ENCODE measurements at places on chromosomes 5 and 9.

GRCh38 chr9:107283623-107284616 lies 841 bp downstream of the RAD23B start:
- DNase-seq = peak; percentile 66

GRCh38 chr9:22009506-22009867 lies 382 bp upstream of the CDKN2B start:
- DNase-seq = no peak

GRCh38 chr9:34976992-34977391 lies 12.6 kb upstream of the DNAJB5 start:
- no peak for DNase-seq

- no peak for DNase-seq
These were observed 145.1 kb upstream of the SMIM23 start for GRCh38 chr5:171640480-171640879.

DNA sequence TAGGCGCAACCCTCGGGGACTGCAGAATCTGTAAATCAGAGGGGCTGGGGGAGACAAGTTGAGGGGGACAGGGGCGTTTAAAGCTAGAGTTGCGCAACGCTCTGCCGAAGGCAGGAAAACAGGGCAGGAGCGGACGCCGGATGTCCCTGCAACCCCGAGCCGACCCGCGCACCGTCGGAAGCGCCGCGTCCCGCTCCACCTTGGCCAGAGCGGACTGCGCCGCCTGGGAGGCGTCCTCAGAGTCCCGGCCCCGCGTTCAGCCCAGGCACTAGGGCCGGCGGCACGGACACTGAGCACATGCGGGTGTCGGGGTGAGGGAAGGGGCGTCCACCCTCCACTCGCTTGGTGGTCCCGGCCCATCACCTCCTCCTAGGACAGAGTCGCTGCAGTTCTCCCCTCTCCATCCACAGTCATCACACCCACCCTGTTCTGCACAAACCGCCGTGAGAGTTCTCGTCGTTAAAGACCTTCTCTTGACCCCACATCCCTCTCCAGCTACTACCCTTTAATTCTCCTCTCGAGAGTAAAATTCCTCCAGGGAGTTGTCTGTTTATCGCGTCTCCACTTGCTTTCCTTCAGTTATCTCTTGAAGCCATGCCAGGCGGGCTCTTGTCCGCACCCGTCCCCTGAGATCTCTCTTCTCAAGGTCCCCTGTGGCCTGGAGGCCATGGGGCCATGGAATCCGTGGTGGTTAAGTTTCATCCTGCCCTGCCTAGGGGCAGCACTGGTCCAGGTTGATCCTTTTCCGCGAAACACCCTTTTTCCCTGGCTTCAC lies 796 bp upstream of the PDLIM7 start:
- no peak for DNase-seq

DNA sequence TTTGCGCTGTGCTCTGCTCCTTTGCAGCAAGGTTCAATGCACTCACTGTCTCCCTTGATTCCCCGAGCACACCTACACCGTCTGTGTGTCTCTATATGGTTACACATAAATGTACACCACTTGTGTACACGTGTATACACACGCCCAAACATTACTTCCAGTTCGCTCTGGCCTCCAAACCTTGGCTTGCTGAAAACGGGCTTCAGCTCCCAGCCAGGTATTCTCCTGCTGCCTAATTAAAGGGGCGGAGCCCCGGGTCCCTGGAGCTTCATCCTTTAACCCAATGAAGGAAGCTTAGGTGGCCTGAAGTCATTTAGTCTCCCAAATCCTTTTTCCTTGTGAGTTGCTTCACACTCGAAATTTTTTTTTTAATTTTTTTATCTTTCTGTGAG lies 4.6 kb downstream of the ISL1 start:
- no peak for DNase-seq

GRCh38 chr9:107460153-107461023 lies 29.2 kb downstream of the KLF4 start:
- no peak for DNase-seq

DNA sequence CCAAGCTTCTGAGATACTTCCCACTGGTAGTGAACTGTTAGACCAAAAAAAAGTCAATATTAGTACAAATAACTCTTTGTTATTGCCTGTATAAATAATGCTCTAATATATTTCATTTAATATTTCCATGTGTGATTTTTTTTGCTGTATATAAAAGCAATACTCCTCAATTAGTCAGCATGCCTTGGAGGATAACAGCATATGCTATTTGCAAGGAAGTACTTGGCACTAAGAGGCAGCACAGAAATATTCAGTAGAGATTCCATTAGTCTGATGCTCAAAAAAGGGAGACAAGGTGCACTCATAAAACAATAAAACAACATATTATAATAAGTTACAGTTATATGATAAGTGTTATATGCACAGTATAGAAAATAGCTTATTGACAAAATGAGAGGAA lies 296.6 kb upstream of the MPDZ start:
- DNase-seq = no peak

DNA sequence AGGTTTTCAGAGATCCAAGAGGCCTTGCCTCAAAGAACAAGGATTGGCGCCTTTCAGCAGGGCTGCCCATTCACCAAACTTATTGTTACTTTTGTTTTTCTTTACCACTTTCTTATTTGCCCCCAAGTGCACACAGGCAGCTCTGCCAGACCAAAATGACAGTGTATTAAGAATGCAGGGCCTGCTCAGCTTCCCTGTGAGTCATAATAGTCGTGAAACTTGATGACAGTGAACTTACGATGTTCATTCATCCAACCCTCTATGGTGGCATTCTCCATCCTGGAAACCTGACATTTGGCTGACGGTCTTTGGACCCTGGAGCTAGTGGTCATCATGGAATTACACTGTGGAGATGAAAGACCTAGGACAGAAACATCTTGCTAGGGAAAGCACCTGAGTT lies 44.3 kb downstream of the UBE2QL1 start:
- DNase-seq = no peak

GRCh38 chr9:13171261-13171660 lies 108.2 kb downstream of the MPDZ start:
- DNase-seq = no peak

GRCh38 chr5:162567644-162568043 lies 500.1 kb downstream of the GABRG2 start:
- no peak for DNase-seq

DNA sequence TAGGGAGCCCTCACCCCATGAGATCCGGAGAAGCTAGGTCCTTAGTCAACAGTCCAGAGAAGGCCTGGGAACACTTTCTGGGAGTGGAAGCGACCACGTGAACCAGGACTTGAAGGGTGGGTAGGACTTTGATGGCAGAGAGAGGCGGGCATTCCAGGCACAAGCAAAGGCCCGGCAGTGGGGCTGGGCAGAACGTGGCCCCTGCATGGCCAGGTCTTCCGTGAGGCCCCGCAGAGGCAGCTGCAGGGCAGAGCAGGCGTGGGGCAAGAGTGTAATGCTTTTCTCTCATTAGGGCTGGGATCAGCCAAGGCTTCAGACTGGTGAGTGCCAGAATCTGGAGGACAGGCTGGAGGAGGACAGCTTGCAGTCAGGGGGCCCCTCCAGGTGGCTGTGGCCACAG lies 184.1 kb downstream of the PAX5 start:
- DNase-seq = no peak

GRCh38 chr5:138240650-138241385 lies 27.7 kb upstream of the CDC23 start:
- DNase-seq = no peak

DNA sequence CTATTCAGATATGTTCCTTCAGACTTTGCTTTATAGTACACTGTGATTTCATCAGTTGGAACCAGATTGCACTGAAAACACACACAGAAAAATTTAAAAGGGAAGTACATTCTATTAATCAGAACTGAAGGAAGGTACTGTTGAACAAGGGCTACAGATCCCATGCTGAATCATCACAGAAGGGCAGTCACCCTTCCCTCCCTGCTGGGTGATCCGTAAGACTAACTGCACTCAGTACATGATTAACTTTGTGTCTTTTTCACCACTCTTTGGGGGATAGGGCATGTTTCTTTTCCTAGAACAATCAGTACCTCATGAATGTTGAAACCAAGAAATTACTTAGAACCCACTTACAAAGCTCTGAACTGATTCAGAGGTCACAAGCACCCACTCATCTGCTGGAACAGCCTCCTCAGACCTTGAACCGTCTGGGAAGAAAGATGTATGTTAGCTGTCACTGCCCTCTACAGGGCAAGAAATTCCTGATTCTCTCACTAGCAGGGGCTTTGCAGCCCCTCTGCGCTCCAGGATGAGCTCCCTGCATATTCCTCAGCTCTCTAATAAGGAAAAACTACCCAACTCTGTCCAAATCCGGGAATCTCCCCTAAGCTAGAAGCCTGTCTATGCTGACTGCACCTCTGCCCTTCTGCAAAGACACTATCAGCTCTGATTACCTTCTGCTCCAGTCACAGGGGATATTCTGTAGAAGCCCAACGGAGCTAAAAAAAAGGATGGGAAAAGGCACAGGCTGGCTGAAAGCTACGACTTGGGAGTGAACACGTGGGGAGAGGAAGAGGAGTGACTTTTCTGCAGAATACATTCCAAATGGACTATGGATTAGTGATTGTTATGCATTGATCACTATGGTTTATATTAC lies 51.0 kb downstream of the IARS1 start:
- DNase-seq = no peak

- DNase-seq = no peak
These were observed 48.6 kb downstream of the UBAP1 start for GRCh38 chr9:34227445-34227844.

GRCh38 chr5:1404062-1404461 lies 41.2 kb downstream of the SLC6A3 start:
- DNase-seq = no peak

- no peak for DNase-seq
These were observed 127.3 kb downstream of the XRCC4 start for GRCh38 chr5:83204651-83205050.

DNA sequence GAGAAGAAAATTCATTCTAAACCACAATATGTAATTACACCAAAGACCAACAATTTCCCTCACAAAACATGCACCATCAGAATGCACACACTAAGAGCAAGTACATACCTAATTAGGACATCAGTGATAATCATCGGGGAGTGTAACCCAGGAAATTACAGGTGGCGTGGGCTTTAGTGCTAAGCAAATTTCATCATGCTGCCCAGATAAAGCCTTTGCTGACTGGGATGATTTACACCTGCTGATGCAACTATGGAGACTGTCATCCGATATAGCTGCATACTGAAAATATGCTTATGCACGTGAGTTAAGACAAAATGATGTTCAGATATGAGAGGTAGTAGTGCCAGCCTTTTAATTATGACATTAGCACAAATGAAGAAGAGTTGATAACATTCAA lies 123.2 kb downstream of the DCP2 start:
- DNase-seq = no peak

DNA sequence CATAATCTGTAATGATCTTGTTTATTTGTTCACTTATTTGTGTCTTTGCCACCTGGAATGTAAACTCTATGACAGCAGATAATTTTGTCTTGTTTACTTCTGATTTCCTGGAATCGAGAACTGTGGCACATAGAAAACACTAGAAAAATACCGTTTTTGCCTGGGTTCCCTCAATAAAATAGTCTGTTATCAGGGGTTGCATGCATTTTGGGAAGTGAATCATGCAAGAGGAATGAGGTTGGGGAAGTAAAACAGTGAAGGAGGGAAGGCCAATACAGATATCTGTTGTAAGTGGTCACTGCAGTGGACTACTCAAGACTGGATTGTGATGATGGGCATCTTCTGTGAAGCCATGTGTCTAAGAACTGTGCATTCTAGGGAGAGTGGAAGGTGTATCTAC lies 45.2 kb upstream of the IL6ST start:
- DNase-seq = no peak

DNA sequence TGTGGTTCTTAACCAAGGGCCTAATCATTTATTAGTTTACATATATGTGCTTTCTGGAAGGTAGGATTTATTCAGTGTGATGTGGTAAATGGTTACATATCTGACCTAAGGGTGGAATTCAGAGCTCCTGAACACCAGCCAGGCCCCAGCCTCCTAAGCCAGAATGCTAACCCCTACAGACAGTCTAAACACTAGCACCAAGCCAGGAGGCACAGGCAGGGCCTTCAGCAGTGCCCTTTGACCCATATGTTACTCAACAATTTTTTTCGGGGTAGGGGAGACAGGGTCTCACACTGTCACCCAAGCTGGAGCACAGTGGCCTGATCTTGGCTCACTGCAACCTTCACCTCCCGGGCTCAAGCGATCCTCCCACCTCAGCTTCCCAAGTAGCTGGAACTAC lies 40.3 kb downstream of the PRKACG start:
- no peak for DNase-seq

- no peak for DNase-seq
These were observed 505.4 kb downstream of the SEMA5A start for GRCh38 chr5:9040475-9040874.

DNA sequence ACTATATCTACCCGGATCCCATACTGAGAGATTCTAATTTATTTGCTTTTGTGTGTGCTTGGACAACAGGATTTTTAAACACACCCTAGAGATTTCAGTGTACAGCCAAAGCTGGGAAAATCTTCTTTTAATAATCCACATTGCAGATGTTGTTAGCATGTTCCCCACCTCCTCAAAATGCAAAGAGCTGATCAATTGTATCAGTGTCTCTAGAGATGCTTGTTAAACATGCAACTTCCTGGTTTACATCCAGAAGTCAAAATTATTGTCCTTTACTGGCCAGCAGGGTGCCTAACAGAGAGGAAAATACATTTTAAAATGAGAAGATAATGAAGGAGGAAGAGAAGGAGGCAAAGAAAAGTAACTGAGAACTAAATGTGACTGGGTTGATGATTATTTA lies 793.3 kb downstream of the SEMA5A start:
- no peak for DNase-seq

- no peak for DNase-seq
These were observed 8.7 kb downstream of the SERINC5 start for GRCh38 chr5:80246995-80247729.

DNA sequence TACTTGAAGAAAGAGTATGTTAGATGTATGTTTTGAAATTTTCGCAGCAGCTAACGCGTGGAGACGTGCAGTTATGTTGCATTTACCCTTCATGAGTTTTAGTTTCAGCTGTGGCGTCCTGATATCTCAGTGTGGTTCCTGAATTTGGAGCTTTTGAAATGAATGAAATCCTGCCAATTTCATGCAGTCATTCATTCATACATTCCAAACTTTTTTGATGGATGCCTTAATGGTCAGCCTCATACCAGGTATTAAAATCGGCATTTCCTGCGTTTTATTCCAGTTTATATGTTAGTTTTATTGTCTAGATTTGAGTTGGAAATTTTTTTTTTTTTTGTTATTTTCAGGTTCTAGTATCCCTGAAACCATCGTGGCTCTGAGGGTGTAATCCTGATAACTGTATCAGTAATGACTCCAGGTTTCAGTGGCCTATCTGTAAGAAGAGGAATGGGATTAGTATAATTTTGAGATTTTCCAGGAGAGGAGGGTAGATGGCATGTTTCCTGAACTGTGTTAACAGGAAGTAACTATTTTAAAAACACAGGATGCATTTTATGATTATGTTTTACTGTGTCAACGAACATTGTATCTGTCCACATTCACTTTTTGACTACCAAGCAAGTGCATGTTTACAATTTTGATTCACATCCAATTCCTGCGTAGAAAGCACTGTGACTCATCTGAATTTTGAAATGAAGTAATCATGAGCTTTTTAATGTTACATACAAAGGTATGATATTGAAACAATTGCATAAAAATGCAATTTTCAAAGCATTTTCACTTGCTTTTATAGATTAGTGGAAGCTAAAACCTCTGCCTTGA lies 1.0 kb downstream of the FOCAD start:
- DNase-seq = no peak

Measured in naive B cell (primary cell).